ENCODE measurements at places on chromosomes 1 and 21.

GRCh38 chr1:17559615-17560419 is 20.3 kb downstream of the ARHGEF10L start:
- DNase-seq, result no peak

DNA sequence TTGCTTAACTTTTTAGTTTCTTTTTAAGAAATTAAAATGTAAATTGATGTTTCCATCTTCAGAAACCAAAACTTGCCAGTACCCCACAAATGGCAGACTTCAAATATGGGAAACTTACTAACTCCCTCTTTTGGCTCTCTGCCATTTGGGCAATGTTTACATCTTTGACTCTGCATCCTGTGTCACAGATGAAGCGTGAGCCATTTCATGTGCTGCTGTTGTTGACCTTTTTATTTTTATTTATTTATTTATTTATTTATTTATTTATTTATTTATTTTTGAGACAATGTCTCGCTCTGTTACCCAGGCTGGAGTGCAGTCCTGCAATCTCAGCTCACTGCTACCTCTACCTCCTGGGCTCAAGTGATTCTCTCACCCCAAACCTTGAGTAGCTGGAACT is 16.0 kb upstream of the COG2 start:
- DNase-seq, result no peak

- DNase-seq, result no peak
Measured at GRCh38 chr1:76891931-76892622, 24.8 kb downstream of the ST6GALNAC5 start.

DNA sequence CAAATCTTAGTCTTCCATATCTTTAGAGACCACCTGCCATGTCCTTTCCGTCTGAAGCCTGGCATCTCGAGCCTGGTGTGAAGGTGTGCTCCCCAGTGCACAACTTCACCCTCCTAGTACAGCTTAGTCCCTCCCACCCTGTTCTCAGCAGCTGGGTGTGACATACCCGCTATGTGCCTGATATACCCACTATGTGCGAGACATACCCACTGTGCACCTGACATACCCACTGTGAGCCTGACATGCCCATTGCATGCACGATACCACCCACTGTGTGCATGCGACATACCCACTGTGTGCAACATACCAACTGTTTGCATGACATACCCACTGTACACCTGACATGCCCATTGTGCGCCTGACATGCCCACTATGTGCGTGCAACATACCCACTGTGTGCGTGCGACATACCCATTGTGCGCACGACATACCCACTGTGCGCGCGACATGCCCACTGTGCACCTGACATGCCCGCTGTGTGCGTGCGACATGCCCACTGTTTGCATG is 3.0 kb upstream of the RRP1 start:
- no peak for DNase-seq

- no peak for DNase-seq
Measured at GRCh38 chr1:169949139-169949538, 55.4 kb upstream of the SCYL3 start.

GRCh38 chr21:44880405-44881197 is 7.1 kb upstream of the PTTG1IP start:
- no peak for DNase-seq

DNA sequence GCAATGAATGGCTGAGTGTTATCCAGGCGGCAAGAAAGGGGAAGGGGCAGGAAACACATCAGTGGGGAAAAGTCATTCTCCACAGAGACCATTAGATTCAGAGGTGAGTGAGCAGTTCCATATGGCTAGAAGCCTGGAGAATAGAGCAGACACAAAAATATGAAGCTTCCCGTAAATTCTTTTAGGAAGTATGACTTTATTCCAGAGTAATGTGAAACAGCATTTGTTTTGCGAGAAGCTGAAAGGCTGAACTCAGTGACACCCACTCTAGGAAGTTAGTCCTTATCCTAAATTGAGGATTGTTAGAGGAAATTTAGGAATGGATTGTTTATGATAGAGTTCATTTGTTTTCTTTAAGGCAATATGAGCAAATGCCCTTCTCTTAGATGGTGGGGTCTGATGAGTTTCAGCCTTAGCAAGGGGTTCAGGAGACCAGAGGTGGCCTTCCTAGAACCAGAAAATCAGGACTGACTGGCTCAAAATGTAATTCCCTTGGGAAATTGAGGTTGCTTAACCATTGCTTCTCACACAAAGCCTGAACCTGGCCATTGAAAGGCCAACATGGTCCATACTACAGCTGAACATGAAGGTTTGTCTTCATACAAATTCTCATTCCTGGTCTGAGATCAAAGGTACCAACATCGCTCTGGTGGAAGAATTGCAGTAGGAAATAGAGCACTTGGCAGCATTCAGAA is 167.5 kb downstream of the TPR start:
- no peak for DNase-seq

GRCh38 chr1:172733815-172734214 is 74.9 kb downstream of the FASLG start:
- no peak for DNase-seq

DNA sequence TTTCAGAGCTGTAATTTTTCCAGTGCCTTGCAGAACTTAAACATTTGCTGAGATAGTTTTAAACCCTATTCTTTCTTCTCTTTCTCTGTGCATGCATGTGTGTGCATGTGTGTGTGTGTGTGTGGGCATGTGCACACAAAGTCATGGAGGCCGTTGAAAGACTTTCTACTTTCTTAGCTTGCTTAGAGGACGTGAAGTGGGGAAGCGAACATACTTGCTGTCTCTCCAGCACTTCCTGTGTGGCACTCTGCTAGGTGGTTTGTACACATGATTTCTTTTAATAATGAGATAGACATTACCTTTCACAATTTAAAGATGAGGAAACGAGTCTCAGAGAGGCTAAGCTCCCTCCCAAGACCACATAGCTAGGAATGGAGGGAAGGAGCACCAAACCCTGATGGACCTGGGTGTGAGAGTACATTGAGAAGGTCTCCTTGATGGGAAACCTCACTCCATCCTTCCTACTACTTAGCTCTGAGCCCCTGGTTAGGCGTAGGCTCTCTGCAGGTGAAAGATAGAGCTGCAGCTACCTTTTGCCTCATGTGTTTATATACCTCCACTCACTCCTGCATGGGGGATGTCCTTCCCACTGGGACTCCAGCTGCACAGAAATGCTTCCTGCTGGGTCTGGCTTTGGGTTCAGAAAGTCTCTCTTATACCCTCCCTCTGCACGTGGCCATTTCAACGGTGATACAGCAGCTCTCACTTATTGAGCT is 101.9 kb upstream of the USP24 start:
- no peak for DNase-seq

GRCh38 chr21:24423546-24423945 is 1183.7 kb downstream of the MRPL39 start:
- no peak for DNase-seq

DNA sequence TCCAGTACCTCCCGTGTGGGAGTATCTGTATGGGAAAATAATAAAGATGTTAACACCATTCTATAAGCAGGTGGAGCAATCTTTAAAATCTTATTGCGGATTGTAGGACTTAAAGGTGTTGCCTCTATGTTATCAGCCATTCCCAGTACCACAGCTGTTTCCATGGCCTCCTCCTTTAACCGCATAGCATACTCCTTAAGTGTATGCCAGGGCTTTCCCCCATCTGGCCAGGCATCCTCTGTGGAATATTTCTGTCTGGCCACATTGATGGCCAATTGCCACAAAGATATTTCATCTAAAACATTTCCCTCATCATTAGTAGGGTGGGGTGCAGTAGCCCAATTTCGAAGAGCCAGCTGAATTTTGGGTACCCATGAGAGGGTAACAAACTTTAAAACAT is 7.3 kb upstream of the STUM start:
- DNase-seq, result no peak

GRCh38 chr1:24206516-24207394 is 19.7 kb upstream of the IFNLR1 start:
- DNase-seq, result no peak

DNA sequence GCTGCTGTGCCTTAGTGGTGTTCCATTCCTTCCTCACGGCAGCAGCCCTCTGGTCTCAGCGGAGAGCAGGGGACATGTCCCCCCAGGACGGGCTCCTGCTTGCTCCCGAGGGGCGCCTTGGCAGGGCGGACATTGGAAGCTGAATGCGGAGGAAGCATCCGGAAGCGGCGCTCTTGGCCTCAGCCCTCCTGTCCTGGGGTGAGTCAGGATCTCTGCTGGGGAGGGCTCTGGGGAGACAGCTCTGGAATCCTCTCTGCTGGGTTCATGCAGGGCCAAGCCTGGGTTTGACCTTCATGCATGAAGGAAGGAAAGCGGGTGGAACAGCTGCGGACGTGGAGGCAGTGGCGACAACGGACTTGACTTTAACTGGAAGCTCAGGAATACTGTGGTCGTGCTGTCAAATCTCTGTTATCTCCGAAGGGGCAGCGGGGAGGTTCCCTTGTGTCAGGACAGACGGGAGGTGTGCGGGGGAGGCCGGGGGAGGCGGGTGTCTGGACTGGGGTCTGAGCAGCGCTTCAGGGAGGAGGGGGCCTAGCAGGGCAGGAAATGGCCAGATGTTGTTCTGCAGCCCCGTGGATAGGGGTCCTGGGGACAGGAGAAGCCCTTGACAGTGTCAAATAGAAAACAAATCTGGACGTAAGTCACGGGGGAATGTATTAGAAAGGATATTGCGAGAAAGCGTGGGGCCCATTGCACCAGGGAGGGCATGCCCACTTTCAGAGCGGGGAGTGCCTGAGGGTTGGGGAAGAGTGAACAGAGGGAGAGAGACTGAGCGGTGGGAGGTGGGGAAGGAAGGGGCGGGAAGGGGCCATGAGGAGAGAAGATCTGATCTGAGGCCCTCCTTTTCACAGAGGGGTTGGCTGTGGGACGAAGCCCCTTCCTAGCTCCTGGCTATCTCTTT is 26.6 kb downstream of the CRYAA start:
- no peak for DNase-seq

- no peak for DNase-seq
Measured at GRCh38 chr1:111164151-111164550, 24.1 kb downstream of the CEPT1 start.

DNA sequence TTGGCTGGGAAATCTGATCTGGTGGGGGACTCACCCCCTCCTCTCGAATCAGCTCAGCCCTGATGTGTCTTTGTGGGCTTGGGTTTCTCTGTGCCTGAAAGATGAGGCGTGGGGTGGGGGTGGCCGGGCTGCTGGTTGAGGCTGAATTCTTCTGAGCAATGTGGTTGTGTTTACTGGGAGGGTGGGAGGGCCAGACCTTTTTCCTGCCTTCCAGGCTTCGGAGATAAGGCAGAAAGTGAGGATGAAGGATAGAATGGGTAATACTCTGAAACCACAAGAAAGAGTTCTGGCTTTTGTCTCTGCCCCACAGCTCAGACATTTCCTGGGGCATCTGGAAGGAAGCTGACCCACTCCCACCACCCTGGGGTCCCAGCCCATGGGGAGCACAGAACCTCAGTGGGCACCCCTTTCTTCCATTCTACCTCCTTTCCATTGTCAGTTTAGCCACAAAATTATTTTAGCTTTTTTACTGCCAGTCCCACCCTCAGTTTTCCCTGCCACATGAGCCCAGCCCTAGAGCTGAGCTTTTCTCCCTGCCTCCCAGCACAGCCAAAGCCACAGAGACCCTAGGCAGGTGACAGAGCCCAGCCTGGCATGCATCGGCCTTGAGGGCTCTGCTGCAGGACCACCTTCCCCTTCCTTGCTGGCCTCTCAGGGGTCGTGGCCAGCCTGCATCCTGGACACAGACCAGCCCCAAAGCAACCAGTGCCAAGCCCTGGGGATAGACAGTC is 11.2 kb downstream of the ALX3 start:
- DNase-seq, result no peak

DNA sequence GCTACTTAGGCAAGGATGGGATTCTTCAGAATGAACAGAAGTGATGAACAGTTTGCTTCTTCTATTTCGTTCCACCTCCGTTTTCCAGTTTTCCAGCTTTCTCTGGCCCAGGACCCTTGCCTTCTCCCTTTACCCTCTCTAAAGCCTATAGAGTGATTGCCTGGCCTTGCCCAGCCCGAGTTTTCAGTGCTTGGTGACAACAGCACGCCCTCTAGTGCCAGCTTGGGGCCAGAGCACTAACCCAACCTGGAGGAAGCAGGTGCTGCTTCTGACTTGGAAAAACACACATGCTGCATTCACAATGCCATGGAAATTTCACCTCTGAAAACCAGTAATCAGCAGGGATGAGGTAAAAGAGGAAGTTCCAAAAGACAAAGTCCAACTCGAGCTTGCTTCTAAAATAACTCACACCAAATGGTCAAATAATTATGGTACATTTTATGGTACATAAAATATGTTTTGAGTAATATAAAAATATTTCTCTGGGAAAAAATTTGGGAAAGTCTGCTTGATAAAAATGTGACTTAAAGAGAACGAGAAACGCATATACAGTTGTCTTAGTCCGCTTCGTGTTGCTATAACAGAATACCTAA is 26.1 kb downstream of the UBE2T start:
- peak; percentile 75 for DNase-seq

- DNase-seq, result no peak
Measured at GRCh38 chr1:175317309-175317708, 124.7 kb upstream of the KIAA0040 start.

GRCh38 chr1:1049318-1050165 is 24.6 kb downstream of the RNF223 start:
- no peak for DNase-seq

DNA sequence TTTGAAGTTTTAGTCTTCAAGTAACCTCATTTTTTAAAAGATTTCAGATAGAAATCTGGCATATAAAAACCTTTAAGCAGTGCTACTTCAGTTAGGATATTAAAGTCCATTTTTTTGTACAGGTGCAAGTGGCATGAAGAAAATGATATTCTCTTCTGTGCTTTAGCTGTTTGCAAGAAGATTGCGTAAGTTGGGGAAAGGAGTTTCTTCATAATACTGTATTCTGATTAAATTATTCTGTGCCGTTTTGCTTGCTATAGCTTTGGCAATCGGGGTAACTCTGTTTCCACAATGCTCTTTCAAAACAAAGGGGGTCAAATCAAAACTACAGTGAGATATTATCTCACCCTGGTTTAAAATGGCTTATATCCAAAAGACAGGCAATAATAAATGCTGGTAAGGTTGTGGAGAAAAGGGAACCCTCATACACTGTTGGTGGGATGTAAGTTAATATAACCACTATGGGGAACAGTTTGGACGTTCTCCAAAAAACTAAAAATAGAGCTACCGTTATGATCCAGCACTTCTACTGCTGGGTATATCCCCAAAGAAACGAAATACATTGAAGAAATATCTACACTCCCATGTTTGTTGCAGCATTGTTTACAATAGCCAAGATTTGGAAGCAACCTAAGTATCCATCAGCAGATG is 27.1 kb downstream of the MAEL start:
- DNase-seq, result no peak

- no peak for DNase-seq
Measured at GRCh38 chr1:179598631-179599030, 7.0 kb downstream of the TDRD5 start.

- DNase-seq, result no peak
Measured at GRCh38 chr21:45546636-45547544, 4.7 kb upstream of the SLC19A1 start.
